ENCODE measurements at places on chromosomes 7 and 10.

GRCh38 chr7:120989257-120990220 is 1.0 kb downstream of the CPED1 start:
- DNase-seq = no peak

DNA sequence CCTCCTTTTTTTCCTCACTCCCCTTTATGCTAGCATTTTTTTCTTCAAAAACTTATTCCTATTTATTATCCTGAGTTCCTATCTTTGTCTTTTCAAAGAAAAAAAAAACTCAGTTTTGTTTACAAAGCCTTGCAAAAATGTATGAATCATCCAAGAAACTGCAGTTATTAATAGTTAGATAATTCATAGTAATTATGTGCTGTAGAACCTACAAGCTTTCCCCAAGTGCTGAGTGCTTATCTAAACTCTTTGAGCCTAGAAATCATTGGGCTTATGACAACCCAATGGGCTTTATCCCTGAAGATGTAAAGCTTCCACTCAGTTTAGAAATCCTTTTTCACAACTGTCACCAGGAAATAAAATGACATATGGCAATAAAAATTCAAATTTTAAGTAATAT is 145.9 kb upstream of the WNT16 start:
- no peak for DNase-seq

DNA sequence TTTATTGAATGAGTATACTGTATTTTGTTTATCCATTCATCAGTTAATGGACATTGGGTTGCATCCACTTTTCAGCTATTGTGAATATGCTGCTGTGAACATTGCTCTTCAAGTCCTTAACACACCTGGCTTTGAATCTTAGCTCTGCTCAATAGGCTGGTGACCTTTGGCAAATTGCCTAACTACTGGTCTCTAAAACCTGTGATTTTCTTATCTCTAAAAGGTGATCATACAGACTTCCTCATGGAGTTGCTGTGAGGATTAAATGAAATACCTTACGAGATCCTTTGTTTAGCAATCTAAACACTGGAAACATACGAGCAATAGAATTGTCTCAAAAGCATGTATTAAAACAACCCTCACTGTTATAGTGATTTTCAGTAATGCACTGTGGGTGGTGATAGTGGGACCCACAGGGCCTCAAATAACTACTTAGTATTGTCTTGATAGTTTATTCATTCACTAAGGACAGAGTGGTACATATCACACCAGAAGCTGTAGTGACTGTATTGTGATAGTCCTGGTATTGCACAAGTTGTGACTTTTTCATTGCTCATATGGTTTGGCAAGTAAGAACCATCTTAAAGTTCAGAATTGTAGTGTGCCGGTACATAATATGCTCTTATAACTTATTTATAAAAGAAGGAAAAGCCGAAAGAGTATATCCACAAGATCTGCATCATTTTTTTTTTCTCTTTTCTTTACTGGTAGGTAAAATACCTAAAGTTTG is 257.6 kb downstream of the EXOC4 start:
- DNase-seq = no peak

GRCh38 chr10:92011560-92012214 is 88.1 kb downstream of the BTAF1 start:
- DNase-seq = peak; percentile 55

GRCh38 chr7:15681631-15682030 is 4.9 kb downstream of the MEOX2 start:
- no peak for DNase-seq

- DNase-seq = no peak
Observed at GRCh38 chr7:727104-727805, at the start of gene PRKAR1B. Gene PRKAR1B (minus strand): TSS chr7:727281. CDS start chr7:711505, 15,776 bp downstream.

DNA sequence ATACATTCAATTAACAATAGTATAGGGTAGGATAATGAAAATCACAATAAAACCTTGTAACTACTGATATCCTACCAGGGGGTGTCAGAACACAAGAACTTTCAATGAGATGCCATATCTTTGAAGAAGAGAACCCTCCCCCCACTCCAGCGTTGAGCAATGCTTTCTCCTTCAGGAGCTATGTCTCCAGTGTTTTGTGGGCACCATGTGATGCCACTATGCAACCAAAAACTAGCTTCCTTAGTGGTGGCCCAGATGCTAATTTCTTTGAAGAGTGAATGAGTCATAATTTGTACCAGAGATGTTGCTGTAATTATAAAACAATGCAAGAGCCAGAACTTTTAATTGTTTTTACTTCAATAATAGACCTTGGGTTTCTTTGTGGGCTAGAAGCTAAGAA is 76.0 kb upstream of the ADO start:
- no peak for DNase-seq

- no peak for DNase-seq
Observed at GRCh38 chr10:101935431-101935830, 91.8 kb upstream of the KCNIP2 start.
